NCI-H1417 treated with DMSO at 0.1 percent for 48 hours (cell line): ENCODE measurements at places on chromosomes 1 and 21.
A peak's percentile ranks its signal among the peaks of the same experiment; 100 is the strongest.

DNA sequence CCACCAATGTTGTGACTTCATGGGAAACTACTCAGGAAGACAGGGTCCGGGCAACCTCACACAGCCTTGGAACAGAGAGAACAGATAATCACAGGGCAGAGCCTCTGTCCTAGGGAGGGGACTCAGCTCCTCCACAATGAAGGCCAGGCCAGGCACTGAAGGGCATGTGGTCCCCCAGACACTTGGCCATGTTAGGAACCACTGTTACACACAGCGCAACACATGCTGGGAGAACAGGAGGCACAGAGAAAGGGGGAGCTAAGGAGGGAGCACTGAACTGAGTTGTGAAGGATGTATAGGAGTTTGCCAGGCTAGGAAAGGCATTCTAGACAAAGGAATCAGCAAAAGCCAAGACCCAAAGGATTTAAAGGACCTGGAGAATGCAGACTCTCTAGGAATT is 127.6 kb downstream of the DMRTB1 start:
- DNase-seq = no peak

DNA sequence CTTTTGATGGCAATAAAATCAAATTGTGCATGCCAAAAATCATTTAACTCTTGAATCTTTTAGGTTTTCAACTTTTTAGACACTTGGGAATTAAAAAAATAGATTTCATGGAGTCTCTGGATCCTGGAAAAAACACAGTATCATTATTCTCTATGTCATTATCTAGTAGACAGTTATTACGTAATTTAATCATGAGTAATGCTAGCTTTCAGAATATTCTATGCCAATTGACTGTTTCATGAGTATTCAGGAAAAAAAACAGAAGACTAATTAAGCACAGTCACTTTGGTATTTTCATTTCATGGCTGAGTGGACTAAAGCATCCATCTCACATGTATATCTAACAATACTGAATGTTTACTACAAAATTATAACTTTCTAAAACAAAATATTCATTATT is 44.0 kb downstream of the ODF2L start:
- DNase-seq = no peak

DNA sequence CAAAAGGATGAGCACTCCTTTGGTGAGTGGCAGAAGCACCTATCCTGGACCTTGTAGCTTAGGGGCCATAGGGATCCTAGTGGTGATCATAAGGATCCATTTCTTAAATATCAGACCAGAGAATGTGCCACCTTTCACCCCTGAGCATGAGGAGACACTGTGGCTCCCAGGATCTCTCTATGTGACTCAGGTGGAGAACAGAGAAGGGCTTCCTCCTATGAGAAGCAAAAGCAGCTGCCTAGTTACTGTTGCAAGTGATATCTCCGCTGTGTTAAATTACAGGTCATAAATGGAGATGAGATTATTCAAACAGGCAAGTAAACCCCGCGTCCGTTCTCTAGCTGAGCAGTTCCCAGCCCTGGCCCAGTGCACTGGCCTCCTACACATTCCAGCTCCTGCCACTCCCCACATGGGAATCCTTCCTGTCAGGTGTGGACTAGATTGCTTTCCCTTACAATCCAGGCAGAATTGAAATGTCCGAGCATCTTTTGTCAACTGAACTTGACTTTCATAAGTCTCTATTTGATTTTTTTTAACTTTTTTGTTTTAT is 26.3 kb downstream of the CLEC20A start:
- DNase-seq = no peak

DNA sequence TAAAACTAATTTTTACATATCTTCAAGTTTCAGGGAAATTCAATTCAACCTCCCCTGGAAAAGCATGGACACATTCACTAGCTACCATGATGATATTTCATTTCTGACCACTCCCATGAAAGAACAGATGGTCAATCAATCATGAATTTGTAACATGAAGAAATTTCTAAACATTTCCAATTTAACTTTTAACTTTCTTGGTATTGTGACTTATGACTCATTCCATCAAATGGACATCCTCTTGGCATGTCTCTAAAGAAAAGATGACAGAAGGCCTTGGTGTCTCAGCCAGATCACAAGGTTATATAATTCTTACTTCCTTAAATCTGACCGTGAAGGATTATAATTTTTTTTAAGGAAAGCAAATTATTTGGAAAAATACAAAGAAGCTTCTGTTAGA is 10.5 kb upstream of the MCOLN3 start:
- no peak for DNase-seq

DNA sequence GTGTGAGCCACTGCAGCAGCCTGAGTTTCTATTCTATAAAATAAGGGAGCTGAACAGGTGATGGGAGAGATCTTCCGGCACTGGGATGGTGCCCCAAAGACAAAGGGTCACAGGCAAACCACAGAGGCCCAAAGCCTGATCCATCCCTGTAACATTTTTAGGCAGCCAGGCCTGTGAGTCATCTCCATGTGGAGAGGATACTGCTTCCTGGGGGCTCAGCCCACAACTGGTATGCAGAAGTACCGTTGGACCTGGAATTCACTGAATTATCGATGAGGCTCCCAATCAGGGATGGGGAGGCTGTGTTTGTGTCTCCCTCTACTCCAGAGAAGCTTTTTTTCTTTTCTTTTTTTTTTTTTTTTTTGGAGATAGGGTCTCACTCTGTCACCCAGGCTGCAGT is 48.8 kb upstream of the WASF2 start:
- no peak for DNase-seq

- DNase-seq = no peak
These were observed 31.6 kb upstream of the UBE2U start for GRCh38 chr1:64171797-64172281.

DNA sequence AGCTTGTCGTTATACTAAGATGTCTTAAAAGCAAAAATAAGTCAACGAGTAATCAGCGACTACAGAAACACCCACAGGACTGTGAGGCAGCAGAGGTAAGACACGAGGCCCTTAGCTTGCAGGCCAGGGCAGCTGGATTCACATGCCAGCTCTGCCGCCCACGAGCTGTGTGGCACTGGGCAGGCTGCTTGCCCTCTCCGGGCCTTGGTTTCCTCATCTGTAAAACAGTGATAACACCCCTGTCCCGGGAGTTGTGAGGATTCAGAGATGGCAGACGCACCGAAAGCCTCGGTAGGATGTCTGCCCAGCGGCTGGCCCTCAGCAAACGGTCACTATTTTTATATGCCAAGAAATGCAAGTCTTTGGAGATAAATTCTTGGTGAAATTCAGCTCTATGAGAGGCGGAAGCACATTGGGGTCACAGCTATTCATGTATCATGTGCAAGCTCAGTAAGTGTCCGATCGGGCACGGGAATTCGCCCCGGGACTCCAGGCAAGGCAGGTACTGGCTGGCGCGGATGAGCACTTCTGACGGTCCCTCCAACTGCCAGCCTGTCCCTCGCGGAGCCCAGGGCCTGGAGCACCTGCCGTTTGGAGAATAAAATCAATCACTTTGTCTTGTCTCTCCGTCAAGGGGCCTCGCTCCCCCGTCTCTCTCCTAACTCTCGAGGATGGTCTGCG is 1.1 kb downstream of the C2CD2 start:
- DNase-seq = no peak

DNA sequence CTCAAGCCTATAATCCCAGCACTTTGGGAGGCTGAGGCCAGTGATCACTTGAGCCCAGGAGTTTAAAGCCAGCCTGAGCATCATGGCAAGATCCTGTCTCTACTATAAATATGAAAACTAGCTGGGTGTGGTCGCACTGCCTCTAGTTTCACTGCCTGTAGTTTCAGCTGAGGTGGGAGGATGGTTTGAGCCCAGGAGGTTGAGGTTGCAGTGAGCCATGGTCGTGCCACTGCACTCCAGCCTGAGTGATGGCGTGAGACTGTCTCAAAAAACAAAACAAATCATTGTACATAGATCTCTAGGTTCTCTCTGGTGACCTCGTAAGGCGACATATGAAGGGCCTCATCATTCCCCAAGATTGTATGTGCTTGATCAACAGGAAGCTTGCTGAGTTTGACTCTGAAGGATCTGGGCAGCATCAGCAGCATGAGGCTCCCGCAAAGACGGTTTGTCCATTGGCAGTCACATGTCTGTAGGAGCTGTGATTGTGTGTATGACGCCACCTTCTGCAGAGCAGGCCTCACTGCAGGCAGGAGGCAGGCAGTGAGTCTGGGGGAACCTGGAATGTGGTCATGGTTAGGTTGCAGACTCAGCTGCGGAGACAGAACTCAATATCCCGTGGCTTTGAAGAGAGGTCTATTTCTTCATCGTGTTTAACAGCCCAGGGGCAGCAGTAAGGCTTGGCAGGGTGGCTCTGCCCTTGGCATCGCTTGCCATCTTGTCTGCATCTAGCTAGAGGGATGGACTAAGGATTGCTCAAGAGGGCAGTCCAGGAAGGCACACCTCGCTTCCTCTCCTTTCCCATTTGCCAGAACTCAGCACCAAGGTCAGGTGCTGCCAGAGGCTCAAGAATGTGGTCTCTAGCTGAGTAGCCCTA is 14.0 kb downstream of the ATP5PO start:
- DNase-seq = no peak

DNA sequence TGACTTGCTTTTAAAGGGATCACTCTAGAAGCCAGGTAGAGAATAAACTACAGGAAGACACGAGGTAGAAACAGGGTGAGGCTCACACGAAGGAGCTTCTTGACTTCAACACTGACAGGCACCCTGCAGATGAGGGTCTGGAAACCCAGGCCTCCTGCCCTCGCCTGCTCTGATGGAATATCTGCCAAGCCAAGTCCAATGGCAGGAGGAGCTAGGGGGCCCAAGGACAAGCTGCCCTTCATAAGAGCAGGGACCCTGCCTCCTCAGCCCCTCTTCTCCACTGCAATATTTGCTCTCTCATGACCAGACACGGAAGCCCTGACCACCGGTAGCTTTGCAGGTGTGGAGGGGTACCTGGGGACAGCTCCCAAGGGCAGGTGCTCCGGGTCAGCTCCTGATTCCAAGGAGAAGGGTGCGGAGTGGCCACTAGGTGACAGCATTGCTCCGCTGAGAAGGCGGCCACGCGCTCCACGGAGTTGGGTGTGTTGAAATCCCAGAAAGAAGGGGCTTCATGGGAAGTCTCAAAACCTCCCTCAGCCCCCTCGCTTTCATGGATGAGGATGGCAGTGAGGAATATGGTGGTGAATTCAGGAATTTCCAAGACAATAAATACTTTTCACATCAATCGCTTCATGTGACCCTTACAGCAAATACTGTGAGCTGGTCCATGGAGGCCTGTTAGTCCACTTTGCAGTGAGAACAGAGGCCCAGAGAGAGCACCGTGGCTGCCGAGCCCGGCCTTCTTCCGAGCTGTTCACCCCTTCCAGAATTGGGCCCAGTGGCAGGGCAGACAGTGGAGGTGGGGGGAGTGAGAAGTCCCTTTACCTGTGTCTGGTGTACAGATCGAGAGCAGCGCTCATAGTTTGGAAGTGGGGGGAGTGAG is 33.2 kb upstream of the PAX7 start:
- DNase-seq = no peak

- DNase-seq = peak; percentile 44
These were observed 689.6 kb downstream of the USP25 start for GRCh38 chr21:16419188-16419921.

GRCh38 chr1:162088281-162088969 is 18.9 kb downstream of the NOS1AP start:
- no peak for DNase-seq

DNA sequence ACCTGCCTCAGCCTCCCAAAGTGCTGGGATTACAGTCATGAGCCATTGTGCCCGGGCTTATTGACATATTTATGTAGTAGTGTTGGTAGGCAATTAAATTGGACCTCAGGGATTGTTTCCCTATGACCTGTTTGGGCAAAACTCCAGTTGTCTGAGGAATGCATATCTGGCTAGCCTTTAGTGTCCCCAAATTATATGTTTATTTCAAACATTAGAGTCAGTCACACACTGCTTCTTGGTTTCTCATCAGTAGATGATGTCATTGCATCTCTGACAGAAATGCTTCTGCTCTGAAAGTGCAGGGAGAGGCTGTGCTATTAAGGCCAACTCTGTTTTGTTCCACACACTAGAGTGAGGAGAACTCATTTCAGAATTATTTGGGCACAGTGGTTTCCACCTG is 12.5 kb downstream of the PIP5K1A start:
- DNase-seq = no peak

GRCh38 chr1:112061056-112061455 is 71.6 kb upstream of the KCND3 start:
- DNase-seq = no peak

DNA sequence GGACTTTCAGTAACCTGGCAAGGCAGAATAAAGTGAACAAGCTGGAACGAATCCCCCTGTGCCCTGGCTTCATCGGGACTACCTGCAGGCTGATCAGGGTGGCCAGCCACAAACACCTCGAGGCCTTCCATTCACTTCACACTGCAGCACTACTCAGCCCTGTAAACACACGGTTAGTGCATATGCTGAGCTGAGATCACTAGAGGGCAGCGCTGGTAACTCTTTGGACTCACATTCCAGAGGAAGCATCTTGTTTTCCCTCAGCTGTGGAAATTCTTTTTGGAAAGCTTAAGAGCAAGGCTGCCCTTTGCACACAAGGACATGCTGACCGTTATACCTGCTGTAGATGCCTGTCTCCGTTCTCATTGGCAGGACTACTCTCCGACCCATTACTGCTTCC is 32.1 kb downstream of the PCSK9 start:
- no peak for DNase-seq

- DNase-seq = no peak
These were observed 186.2 kb downstream of the C1orf94 start for GRCh38 chr1:34362949-34363348.

- DNase-seq = no peak
These were observed 260.7 kb upstream of the BRINP3 start for GRCh38 chr1:190738317-190738716.

DNA sequence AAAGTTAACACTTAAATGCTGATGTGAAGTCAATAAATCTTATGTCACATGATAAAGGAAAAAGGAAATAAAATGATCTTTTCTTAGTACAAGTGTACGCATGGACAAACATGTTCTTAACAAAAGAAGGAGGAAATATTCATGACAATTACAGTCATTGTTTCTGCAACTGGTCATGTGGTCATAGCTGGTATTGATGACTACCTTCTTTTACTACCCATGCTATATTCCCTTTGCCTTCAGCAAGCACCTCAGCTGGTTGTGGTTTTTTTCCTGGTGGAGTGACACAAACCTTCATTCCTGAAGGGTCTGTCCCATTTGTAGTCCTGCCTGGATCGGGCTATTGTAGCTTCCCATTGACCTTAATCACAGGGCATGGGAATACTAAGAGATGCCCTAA is 23.4 kb upstream of the TSHB start:
- DNase-seq = no peak

DNA sequence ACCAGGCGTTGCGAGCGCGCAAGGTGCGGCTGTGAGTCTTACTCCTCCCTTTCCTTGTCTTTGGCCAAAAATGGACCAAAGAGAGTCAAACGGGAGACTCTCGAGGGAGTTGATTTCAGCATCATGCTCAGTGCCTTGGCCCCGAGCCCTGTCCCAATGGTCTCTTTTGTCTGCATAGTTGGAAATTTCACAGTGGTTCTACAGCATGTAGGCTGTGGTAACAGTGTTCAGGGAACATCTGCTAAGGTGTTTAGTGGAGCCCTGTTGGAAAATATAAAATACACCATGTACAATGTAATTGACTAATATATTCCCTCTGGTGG is 2.7 kb downstream of the CACNA1E start:
- no peak for DNase-seq
